ENCODE measurements at places on chromosomes 11 and 22. TPM values are rescaled to one million over a fixed set of nuclear protein-coding genes. Genes with fewer than 3 reads are reported as not detected.

CSRP3 gene
- total RNA-seq, result not detected

ATP6V1E1 gene
- 134 TPM for total RNA-seq

OR5AN1 gene
- total RNA-seq, result not detected

UBQLNL gene
- not detected for total RNA-seq

TNNI2 gene
- total RNA-seq, result not detected
